ENCODE measurements at places on chromosomes 16 and 17.

GRCh38 chr17:46108550-46109110 is 84.6 kb downstream of the KANSL1 start:
- H3K27me3 ChIP-seq = no peaks in the 10 kb centered on the region
- no peak overlapping the region for H3K4me3 ChIP-seq
- H3K27ac ChIP-seq = no peak overlapping the region
- no peak for DNase-seq
- H3K4me1 ChIP-seq = peaks cover 28% of the 10 kb centered on the region
- H3K36me3 ChIP-seq = peaks cover 3% of the 10 kb centered on the region

- no peak for DNase-seq
- no peak overlapping the region for H3K4me3 ChIP-seq
- no peaks in the 10 kb centered on the region for H3K36me3 ChIP-seq
- H3K4me1 ChIP-seq = no peaks in the 10 kb centered on the region
- H3K27me3 ChIP-seq = no peaks in the 10 kb centered on the region
Measured at GRCh38 chr17:53942436-53942835, 119.7 kb downstream of the KIF2B start.

DNA sequence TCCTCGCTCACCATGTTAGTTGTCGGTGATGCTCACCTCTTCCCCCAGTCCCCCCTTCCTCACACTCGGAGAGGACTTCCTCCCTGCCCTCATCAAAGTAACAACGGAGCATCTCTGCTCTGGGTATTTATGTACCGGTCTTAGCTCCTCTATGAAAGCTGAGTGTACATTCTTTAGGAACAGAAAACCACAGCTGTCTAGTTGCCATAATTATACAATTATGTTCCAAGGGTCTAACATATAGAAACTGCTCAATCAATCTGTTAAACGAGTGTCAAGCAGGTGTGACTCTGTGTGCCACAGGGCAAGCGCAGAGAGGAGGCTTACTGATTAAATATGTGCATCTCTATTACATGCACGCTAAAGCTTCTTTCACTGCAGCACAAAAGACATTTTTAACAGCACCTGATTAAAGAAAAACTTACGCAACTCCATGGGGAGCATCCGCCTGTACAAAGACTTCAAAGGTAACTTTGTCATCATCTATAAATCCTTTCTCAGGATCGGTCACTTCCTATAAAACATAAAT is 37.8 kb downstream of the LITAFD start:
- peak overlapping the region; percentile 43 for H3K4me3 ChIP-seq
- H3K4me1 ChIP-seq = peaks cover 68% of the 10 kb centered on the region
- H3K36me3 ChIP-seq = peaks cover 86% of the 10 kb centered on the region
- no peaks in the 10 kb centered on the region for H3K27me3 ChIP-seq

DNA sequence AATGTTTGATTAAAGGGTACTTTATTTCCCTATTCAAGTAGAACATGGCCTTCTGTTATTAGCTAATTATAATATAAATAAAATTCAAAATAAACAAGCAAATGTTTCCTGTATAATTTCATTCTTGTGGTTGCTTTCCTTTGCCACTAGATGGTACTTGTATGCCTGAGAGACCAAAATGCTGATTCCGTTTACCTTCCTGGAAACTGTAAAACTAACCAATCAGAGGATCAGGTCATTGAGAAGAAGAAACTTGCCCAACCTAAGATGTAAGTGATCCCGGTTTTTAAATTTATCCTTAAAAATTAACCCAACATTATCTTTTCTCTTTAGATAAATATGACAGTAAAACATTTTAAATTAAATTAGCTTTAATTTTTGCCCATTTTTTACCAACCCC is 8.1 kb upstream of the ABCA5 start:
- peaks cover 21% of the 10 kb centered on the region for H3K27me3 ChIP-seq
- no peaks in the 10 kb centered on the region for H3K36me3 ChIP-seq
- H3K4me3 ChIP-seq = no peak overlapping the region
- DNase-seq = no peak

- peaks cover 12% of the 10 kb centered on the region for H3K36me3 ChIP-seq
- peaks cover 11% of the 10 kb centered on the region for H3K27me3 ChIP-seq
- H3K27ac ChIP-seq = no peak overlapping the region
Measured at GRCh38 chr17:74864866-74865395, 5.2 kb upstream of the GRIN2C start.

DNA sequence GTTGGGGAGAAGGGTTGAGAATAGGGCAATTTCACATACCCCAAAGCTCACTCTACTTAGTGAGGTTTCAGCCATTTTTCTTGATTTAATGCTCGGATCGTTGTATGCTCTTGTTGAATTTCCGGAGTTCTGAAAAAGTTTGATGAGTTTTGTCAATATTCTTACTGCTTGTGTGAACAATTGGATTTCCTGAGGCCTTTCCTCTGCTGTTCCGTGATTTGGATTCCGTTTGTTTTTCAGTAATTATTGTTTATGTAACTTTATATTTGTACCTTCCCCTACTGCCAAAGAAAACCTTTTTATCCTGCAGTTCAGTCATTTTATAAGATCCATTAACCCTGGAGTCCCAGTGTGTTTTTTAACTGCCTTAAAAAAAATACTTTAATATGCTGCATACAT is 62.9 kb downstream of the PHKB start:
- H3K27me3 ChIP-seq = no peaks in the 10 kb centered on the region
- H3K27ac ChIP-seq = no peak overlapping the region
- no peak overlapping the region for H3K4me3 ChIP-seq
- peaks cover 6% of the 10 kb centered on the region for H3K4me1 ChIP-seq

GRCh38 chr17:40841246-40841645 is 18.8 kb upstream of the KRT10 start:
- no peak overlapping the region for H3K27ac ChIP-seq
- H3K4me3 ChIP-seq = no peak overlapping the region
- peaks cover 28% of the 10 kb centered on the region for H3K27me3 ChIP-seq
- no peaks in the 10 kb centered on the region for H3K4me1 ChIP-seq
- H3K36me3 ChIP-seq = no peaks in the 10 kb centered on the region

- H3K27ac ChIP-seq = no peak overlapping the region
- H3K4me1 ChIP-seq = peaks cover 6% of the 10 kb centered on the region
- peaks cover 39% of the 10 kb centered on the region for H3K36me3 ChIP-seq
- no peak for DNase-seq
- H3K4me3 ChIP-seq = no peak overlapping the region
Measured at GRCh38 chr16:89547291-89547690, 13.2 kb upstream of the RPL13 start.

DNA sequence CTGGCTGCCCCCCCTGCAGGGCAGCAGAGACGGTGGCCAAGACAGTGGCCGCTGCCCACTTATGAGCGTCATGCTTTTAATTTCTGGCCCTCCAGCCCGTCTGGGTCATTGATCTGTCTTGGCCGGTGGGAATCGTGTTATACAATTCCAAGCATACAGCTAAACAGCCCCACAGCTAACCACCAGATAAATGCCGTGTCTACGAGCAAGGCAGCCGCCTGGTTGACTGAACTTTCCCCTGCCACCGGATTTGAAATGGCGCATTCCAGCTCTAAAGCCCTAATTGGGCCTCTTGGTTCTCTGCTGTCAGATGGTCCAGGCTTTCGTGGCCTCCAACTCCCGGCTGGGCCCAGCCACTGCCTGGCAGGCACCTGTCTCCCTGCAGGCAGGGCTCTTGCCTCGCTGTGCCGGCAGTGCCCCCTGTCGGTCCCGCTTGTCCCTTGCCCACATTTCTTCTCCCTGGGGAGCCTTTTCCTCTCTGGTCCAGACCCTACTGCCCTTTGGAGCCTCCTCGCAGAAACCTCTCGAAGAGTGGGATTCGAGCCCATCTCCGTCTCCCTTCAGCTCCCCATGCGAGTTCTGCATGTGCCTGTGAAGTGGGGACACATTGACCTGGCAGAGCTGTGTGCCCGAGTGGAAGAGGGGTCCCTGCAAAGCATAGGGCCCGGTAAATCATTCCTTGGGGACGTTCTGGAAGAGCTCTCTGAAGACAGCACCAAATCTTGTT is 1.8 kb upstream of the RBFOX3 start:
- H3K4me3 ChIP-seq = no peak overlapping the region
- peaks cover 22% of the 10 kb centered on the region for H3K27me3 ChIP-seq
- H3K4me1 ChIP-seq = no peaks in the 10 kb centered on the region
- peak; percentile 24 for DNase-seq
- H3K36me3 ChIP-seq = no peaks in the 10 kb centered on the region

DNA sequence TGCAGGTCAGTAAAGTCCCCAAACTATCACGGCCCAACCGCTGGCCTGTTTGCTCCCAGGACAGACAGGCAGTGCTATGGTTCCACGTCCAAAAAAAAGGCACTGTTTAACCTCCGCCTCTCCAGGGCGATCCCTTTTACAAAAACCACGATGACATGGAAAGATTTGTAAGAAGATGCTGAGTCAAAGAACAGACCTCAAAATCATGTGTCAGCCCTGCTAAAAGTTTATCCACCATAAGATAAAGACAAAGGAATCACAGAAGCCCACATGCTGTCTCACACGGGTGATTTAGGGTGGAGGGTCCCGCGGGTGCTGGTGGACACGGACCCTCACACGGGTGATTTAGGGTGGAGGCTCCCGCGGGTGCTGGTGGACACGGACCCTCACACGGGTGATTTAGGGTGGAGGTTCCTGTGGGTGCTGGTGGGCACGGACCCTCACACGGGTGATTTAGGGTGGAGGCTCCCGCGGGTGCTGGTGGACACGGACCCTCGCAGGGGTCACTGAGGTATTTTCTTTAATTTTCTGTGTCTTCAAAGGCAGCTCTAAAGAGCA is 117.2 kb upstream of the METRNL start:
- H3K36me3 ChIP-seq = peaks cover 8% of the 10 kb centered on the region
- H3K27me3 ChIP-seq = no peaks in the 10 kb centered on the region
- H3K4me1 ChIP-seq = peaks cover 7% of the 10 kb centered on the region
- H3K4me3 ChIP-seq = no peak overlapping the region
- DNase-seq = no peak

- no peak for DNase-seq
- H3K27ac ChIP-seq = no peak overlapping the region
- no peaks in the 10 kb centered on the region for H3K27me3 ChIP-seq
- peaks cover 9% of the 10 kb centered on the region for H3K4me1 ChIP-seq
- H3K36me3 ChIP-seq = no peaks in the 10 kb centered on the region
- peak overlapping the region; percentile 66 for H3K4me3 ChIP-seq
Measured at GRCh38 chr16:381012-381788, 578 bp downstream of the PGAP6 start.
